ENCODE measurements at places on chromosomes 1 and 21. TPM values are rescaled to one million over a fixed set of nuclear protein-coding genes. Genes with fewer than 3 reads are reported as not detected.

SFN gene
- not detected for polyA plus RNA-seq

LCE2C gene
- not detected for polyA plus RNA-seq

UBE2U gene
- polyA plus RNA-seq = not detected

CFHR4 gene
- not detected for polyA plus RNA-seq

RBM11 gene
- polyA plus RNA-seq = 0.26 TPM

MCOLN2 gene
- 0.29 TPM for polyA plus RNA-seq

GPA33 gene
- not detected for polyA plus RNA-seq

OR2T2 gene
- polyA plus RNA-seq = not detected

AP4B1 gene
- polyA plus RNA-seq = 9.5 TPM

USP48 gene
- 23.6 TPM for polyA plus RNA-seq

TPTE gene
- polyA plus RNA-seq = not detected

ST6GALNAC5 gene
- polyA plus RNA-seq = 0.80 TPM

FPGT gene
- 11.9 TPM for polyA plus RNA-seq

DYNLT5 gene
- polyA plus RNA-seq = 0.52 TPM

OR6Y1 gene
- not detected for polyA plus RNA-seq

Data from BJ (cell line).